ENCODE measurements at places on chromosomes 4 and X. TPM values are rescaled to one million over a fixed set of nuclear protein-coding genes. Genes with fewer than 3 reads are reported as not detected.
A peak's percentile ranks its signal among the peaks of the same experiment; 100 is the strongest.

RPS3A gene
- 4,391 TPM for polyA plus RNA-seq

NUP62CL gene
- 9.1 TPM for polyA plus RNA-seq

PLAC1 gene
- 6.4 TPM for polyA plus RNA-seq

DNA sequence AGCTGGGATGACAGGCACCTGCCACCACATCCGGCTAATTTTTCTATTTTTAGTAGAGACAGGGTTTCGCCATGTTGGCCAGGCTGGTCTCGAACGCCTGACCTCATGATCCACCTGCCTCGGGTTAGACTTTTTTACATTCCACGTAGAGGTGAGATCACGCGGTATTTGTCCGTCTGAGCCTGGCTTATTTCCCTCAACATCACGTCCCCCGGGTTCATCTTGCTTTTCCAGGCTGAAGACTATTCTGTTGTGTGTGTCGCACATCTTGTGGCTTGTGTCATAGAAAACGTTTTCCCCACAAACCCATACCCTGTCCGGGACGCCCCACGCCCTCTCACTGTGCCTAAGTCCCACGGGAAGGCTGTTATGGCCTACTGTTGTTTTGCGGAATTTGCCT lies 185.3 kb downstream of the CRLF2 start:
- DNase-seq, result no peak

GRCh38 chr4:20681271-20681670 lies 19.0 kb upstream of the PACRGL start:
- no peak for DNase-seq

DNA sequence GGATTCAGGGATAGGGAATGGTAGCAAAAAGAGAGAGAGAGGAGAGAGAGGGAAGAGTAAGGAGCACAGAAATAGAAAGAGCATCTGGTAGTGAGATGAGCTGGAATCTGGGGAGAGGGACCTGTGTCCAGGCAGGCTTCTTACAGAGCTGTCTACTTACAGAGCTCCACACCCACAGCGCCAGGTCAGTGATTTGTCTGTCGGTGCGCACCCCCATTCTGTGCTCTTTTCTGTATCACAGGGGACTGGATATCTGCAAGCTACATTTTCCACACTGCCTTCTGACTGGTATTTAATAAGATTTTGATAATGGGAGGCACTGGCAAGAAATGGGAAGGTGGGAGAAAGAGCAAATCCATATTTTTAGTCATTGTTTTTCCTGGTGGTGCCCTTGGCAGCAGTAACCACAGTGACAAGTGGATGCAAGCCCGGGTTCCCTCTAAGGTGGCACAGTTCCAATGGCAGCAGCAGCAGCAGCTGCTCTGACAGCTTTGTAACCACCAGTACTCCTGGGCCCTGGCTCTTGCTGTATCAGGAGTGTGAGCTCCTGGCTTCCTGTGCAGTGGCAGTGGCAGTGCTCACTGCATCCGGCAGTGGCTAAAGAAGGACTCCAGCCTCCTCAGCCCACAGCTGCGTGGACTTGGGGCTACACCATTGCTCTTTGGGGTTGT lies 300.5 kb downstream of the TRIML1 start:
- no peak for DNase-seq

DNA sequence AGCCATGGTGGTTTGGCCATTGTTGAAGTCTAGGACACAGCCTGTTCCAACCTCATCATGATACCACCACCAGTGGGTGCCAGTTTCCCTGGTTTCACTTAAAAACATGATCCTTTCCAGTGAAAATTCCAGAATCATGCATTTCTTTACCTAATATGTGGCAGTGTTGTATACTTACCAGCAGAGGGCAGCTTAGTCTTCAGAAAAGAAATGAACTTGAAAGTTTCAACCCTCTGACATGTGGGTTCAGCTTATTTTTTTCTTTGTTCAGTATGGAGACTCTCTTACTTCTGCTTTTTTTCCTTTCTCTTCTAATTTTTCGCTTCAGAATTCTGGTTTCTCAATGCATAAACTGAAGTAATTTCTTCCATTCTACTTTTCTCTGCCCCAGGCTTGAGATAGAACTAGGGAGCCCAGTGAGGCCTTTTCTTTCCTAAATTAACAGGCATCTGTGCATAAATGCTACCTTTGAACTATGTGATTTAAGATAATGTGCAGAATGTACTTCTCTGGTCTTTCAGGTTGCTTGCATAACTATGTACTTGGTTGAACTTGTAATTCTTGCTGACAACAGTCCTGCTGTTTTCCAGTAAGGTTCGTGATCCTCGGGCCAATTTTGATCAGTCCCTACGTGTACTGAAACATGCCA lies 10.7 kb downstream of the LIAS start:
- peak; percentile 75 for DNase-seq

DNA sequence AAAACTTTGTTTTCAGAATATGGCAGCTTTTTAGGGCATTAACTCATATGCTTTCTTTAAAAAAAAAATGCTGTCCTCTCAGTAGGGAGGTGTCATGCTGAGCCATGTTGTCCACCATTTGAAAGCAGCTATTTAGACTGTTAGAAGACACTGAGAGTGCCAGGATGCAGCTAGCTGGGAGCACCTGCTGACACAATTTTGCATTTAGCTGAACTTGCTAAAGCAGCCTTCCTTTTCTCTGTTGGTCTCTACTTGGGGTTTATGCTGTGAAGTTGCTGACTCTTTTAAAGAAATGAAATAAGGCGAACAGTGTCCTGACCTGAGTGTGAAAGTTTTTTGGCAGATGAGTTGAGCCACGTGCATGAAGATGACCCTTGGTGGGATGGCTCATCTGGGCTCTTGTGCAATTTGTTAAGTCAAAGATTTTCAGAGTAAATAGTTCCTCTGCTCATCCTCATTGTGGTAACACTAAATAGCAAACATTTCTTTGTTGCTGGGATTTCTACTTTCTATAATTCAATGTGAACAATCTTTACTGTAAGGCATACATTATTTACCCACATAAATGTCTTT lies 64.5 kb downstream of the CDS1 start:
- DNase-seq, result no peak

- DNase-seq, result no peak
These were observed 36.7 kb upstream of the HMX1 start for GRCh38 chr4:8908206-8908893.

GRCh38 chr4:68865760-68866159 lies 50.0 kb downstream of the UGT2B10 start:
- DNase-seq, result no peak

Data from renal cortex interstitium (tissue), 15 donors.